ENCODE measurements at places on chromosomes 3 and 15.

DNA sequence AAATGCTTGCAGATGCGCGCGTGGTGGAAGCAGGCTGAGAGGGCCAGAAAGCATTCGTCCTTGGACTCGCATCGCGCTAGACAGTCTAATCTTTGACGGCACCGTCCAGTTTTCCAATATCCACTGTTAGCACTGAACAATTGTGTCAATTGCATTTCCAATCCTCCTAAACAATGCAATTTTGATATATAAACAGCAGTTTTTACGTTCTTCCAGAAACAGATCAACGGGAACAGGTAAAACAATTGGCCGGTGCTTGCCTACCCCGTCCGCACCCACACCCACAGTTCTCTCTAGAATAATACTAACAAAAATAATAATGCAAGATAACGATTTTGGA is 17.2 kb downstream of the CPN2 start:
- peak; percentile 92 for DNase-seq

DNA sequence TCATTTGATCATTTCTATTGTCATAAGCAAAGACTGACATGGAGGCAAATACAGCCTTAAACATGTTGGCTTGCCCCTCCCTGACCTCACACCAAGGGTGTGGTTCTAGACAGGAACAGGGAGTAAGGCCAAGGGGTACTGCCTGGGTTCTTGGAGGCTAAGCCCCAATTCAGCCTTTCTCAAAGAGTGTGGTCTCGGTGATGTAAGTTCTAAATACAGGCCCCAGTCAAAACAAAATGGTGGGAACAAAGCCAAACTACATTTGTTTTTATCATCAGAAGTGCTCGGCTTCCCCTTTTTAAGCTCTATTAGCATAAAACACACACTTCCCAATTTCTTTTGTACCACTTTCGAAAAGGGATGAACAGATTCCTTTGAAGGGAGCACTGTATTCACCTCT is 129.5 kb downstream of the ATP8B4 start:
- no peak for DNase-seq

GRCh38 chr15:45637552-45638033 is 2.8 kb downstream of the SQOR start:
- peak; percentile 85 for DNase-seq

DNA sequence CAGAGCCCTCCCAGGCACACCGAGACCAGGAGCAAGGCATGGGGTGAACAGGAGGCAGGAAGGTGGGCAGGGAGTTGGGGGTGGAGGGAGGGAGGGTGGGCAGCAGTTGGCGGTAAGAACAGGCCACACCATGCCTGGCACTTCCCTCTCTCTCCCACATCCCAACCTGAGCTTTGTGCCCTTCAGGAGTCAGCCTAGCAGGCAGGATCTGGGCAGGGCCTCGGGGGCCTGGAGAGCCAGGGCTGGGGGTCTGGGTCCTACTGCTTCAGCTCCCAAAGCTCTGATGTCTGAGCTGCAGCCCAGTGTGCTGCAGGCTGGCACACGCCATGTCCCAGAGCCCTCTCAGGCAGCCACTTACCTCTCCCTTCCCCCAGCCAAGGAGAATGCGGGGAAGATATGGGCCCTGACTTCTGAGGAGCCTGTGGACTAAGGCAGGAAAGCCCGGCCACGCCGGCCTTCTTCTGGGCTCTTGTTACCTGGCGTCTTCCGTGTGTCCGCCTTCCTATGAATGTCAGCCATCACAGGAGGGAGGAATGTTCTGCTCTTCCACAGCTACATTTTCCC is 2.9 kb upstream of the MYL3 start:
- DNase-seq, result no peak

GRCh38 chr3:142777927-142778326 is 54.1 kb downstream of the TRPC1 start:
- DNase-seq, result no peak

DNA sequence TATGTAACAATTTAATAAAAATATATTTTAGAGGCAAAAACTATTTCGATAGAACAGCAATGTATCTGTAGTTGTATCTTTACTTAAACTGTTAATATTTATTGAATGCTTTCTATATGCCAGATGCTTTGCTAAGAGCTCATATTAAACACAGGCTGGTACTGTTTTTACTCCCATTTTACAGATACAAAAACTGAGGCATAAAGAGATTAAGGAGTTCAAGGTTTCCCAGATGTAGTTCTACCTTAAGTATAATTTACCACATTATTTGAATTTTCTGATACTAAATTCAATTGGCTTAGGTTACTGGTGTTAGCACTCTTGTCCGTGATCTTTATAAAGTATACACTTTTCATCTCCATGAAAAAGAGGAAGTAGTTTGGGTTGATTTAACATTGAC is 149.8 kb downstream of the ROBO2 start:
- DNase-seq, result no peak

DNA sequence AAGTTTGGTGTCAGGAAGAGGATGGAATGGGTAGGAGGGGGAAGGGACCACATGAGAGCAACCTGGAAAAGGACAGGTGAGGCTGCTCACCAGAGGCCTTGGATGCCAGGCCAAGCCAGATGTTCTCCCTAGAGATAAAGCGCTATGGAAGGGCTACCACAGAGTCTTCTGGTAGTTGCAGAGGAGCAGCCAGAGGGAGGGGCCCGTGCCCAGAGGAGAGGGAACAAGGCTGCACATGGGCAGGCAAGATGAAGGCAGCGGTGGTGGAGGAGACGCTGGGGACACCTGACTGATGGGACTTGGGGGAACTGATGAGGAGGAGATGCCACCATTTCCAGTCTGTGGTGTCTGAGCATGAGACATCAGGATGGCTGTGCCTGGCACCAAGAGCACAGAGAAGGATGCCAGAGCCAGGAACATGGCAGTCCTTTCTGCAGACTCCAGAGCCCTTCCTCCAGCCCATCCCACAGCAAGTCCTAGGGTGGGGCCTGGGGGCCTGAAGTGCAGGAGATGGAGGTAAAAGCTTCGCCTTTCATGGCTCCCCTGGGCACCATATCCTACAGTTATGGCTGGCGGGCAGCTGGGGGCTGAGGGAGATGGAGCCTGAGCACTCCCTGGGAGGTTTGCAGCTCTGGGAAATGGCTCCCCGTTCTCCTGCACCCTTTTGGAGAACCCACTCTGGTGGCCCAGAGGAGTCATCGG is 103.0 kb downstream of the ETFA start:
- no peak for DNase-seq

GRCh38 chr15:54046093-54046492 is 67.9 kb downstream of the UNC13C start:
- no peak for DNase-seq

GRCh38 chr15:50183112-50183794 is 1.3 kb downstream of the SLC27A2 start:
- peak; percentile 7 for DNase-seq

- DNase-seq, result no peak
Observed at GRCh38 chr3:23496165-23496564, 293.0 kb downstream of the UBE2E2 start.

DNA sequence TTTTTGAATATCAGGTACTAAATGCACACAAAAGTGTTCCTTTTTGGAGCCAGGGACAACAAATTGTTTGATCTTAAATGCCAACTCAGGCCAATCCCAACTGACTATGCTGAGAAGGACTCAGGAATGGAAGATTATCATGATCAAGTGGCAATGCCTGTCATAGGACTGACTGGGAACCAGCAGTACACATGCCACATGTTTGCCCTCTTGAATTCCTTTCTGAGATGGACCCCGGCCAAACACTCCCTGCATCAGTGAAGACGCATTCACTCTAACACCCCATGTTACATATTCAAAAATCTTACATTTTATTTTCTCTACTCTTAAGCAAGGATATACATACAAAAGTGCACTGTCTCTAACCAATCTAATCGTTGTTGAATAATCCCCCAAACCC is 36.1 kb downstream of the CLDN18 start:
- DNase-seq, result no peak

- no peak for DNase-seq
Observed at GRCh38 chr3:141528800-141529199, 42.0 kb downstream of the RASA2 start.

GRCh38 chr3:144033240-144033589 is 61.6 kb downstream of the DIPK2A start:
- no peak for DNase-seq

- DNase-seq, result no peak
Observed at GRCh38 chr3:16893618-16894200, 9.0 kb downstream of the PLCL2 start.

DNA sequence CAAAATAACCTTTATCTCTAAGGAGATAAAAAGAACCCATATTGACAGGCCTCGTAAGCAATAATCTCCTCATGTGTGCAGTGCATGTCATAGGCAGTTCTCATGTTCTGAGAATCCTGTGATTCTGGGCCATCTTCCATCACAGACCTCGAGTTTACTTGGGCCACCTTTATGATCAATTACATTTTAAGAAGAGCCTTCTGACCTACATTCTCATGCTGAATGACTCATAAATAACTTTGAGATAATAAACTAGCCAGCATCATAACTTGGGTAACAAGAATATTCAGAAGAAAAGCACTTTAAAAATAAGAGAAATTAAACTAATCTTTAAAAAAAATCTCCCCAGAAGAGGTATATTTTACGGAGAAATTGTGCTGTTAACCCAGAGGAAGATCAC is 310.7 kb upstream of the ZNF717 start:
- DNase-seq, result peak; percentile 58

- DNase-seq, result peak; percentile 36
Observed at GRCh38 chr3:25785826-25786225, 2.6 kb upstream of the NGLY1 start.

- DNase-seq, result no peak
Observed at GRCh38 chr3:193929921-193930646, 205.9 kb upstream of the HES1 start.

GRCh38 chr3:193716150-193716549 is 123.1 kb downstream of the OPA1 start:
- no peak for DNase-seq

- no peak for DNase-seq
Observed at GRCh38 chr3:71122641-71123040, 460.9 kb downstream of the FOXP1 start.

- DNase-seq, result no peak
Observed at GRCh38 chr3:36814066-36814717, 49.8 kb upstream of the DCLK3 start.

- DNase-seq, result peak; percentile 73
Observed at GRCh38 chr15:62391641-62392262, 226.7 kb upstream of the C2CD4B start.

- DNase-seq, result no peak
Observed at GRCh38 chr3:176395240-176395639, 802.0 kb downstream of the TBL1XR1 start.

DNA sequence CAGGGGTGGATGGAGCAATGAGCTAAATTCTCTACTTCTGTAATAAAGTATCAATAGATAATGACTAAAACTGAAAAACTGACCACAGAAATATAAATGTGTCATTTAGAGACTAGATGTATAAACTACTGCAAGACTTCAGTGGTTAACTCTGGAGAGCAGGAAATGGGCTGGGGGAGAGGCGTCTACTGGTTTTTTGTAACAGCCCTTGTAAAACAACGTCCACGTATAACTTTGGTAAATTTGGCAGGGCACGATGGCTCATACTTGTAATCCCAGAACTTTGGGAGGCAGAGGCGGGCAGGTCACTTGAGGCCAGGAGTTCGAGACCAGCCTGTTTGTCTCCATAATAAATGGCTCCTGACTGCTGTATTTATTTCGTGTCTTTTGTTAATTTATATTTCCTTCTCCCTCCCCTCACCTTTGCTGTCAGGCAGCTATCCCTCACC is 12.5 kb downstream of the RAB27A start:
- DNase-seq, result no peak

- DNase-seq, result no peak
Observed at GRCh38 chr15:77866186-77866585, 211.3 kb downstream of the TBC1D2B start.

GRCh38 chr3:49238274-49239127 is 38.5 kb downstream of the C3orf62 start:
- DNase-seq, result peak; percentile 42

- DNase-seq, result no peak
Observed at GRCh38 chr3:51983578-51984268, 388 bp downstream of the ACY1 start.

DNA sequence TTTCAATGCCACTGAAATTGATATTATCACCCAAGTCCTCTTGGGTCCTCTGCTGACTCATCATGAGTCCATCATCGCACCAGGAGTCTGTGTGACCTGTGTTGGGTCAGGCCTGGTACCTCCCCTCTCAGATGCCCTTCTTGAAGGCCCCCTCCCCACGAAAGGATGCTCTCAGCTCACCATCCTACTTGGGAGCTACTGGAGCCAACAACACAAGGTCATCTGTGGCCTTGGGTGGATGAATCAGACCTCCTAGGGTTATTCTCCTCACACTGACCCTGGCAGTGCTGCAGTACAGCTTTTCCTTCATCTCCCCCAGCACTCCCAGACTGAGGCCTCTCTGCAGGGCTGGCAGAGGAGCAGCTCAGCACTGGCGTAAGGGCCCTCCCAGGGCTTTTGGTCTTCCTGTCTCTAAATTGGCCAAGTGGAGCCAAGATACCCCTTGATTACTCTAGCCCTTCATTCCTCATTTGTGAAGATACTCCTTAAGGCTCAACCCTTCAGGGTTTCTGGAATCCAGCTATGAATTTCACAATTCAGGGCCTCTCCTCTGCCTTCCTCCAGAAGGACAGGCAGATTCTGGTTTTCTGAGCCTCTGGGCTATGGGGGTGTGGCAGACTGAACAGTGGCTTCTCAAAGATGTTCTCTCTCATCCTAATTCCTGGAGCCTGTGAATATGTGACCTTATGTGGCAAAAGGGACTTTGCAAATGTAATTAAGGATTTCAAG is 80.7 kb upstream of the GSK3B start:
- no peak for DNase-seq

GRCh38 chr3:94935738-94936580 is 873.1 kb downstream of the NSUN3 start:
- no peak for DNase-seq

- DNase-seq, result peak; percentile 95
Observed at GRCh38 chr3:64345371-64345770, 120.1 kb upstream of the PRICKLE2 start.

- DNase-seq, result no peak
Observed at GRCh38 chr3:120473389-120473788, 22.6 kb upstream of the FSTL1 start.

DNA sequence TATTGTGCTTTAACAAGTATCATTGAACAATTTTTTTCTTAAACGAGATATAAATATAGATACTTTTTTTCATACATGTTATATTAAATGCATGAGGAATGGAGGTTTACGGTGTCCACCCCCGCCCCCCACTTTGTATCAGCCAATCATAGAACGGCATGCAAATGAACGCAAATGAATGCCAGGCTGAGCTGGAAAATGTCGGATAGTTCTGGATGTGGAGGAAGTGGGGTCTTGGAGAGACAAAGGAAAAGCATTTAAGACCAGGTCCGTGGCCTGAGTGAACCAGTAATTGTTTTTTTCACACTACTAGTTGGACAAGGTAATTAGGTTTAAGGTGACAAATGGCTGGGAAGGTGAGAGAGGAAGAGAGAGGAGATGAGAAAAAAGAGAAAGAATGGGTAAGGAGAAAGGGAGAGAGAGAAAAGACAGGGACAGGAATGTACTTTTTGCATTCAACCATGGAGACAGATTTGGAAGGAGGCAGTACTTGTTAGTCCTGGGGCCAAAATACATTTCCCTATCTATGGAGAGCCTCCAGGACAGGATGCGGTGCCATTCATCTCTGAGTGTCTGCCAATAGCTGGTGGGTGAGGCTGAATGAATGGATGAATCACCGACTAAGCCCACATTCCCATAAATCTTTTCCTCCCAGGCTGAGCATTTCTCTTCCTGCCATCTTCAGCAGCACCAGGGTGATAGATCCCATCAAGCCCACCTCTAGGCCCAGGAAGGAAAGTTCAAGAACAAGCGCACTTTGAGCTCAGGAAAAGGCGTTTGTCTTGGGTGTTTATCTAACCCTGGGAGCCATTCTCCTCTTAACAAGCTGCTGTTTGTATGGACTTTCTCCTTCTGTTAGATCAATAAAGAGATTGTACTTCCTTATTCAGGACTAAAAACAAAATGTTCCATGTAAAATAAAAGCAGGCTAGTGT is 1.4 kb upstream of the RAD18 start:
- peak; percentile 84 for DNase-seq

All from GM23248 (cell line).